B cell (primary cell): ENCODE measurements at places on chromosomes 16 and 17. TPM values are rescaled to one million over a fixed set of nuclear protein-coding genes. Genes with fewer than 3 reads are reported as not detected.

TRAPPC2L gene
- 55.5 and 65.1 TPM in 2 replicates for total RNA-seq

RAB11FIP4 gene
- total RNA-seq, result 64.4 and 70.5 TPM in 2 replicates

OMG gene
- total RNA-seq, result 0.39 and 0.49 TPM in 2 replicates

KSR1 gene
- total RNA-seq, result 78.1 and 85.6 TPM in 2 replicates

MEIOC gene
- 0.12 and 0.29 TPM in 2 replicates for total RNA-seq

CNTNAP1 gene
- total RNA-seq, result 4.7 and 6.7 TPM in 2 replicates
